BJ (cell line): ENCODE measurements at places on chromosomes 11 and 22. TPM values are rescaled to one million over a fixed set of nuclear protein-coding genes. Genes with fewer than 3 reads are reported as not detected.

Gene PHETA2
- 20.1 and 27.4 TPM in 2 replicates for polyA plus RNA-seq

Gene CSNK2A3
- polyA plus RNA-seq = 0.91 and 1.3 TPM in 2 replicates

Gene GGT5
- 13.3 and 29.1 TPM in 2 replicates for polyA plus RNA-seq

DNA sequence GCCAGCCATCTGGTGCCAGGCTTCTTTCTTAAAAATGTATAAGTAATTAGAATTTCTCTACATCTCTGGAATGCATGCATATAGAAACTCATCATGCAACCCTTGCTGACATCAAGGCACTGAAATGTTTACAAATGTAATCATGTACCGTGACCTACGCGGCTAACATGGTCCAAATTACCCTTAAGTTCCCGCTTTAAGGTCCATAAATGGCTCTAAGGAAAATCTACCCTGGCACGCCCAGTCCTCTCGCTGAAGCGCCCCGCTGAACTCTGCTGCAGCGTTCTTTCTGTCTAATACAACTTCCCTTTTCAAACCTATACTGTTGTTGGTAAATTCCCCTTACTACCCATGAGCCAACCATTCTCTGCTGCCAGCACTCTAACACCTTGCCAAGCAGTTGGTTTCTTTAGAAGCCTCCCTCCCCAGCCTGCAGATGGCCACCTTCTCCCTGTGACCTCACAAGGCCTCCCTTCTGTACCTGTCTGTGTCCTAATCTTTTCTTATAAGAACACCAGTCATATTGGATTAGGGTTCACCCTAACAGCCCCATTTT lies 13.5 kb upstream of the HMOX1 start:
- DNase-seq = no peak

GRCh38 chr22:37445501-37445900 lies 18.2 kb upstream of the ELFN2 start:
- DNase-seq = no peak
